ENCODE measurements at places on chromosomes 7 and 10. TPM values are rescaled to one million over a fixed set of nuclear protein-coding genes. Genes with fewer than 3 reads are reported as not detected.

The TMEM178B gene
- 0.09 TPM for total RNA-seq

The NEUROD6 gene
- total RNA-seq: not detected

The LRMDA gene
- total RNA-seq: 1.1 TPM

The PHKG1 gene
- total RNA-seq: 0.43 TPM

The CAMK1D gene
- 6.3 TPM for total RNA-seq

The ACBD7 gene
- 0.43 TPM for total RNA-seq
